ENCODE measurements at places on chromosomes 6 and 20.

DNA sequence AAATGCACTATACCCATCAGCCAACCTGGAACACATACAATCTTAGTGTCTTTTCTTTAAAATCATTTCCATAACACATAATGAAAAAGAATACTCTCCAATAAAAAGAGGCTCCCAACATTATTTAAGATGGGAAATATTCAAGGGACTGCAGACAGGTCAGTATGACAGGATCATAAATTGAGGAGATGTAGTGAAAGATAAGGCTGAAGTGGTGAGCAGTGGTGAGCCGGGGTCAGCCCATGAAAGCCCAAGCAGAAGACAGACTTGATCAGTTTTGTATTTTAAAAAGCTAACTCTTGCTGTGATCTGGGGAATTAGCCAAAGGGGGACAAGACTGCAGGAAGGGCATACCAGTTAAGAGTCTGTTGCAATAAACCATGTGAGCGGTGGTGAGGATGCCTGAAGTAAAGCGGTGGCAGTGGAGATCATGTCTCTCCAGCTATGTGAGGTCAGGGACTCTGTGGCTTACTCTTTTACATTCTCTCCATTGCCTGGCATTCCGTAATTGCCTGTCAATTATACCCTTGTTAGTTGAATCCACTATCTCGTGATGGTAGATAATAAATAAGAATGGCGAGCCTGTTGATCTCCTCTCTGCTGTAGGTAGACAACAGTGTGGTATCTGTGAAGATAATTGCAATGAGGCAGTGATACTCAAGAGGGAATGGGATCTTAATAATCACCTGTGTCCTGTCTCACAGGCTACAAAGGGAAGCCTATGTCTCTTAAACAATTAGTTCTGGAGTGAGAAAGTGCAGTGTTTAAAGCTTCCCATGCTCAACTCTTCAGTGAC, 97.4 kb downstream of the FILIP1 start:
- no peak for DNase-seq

DNA sequence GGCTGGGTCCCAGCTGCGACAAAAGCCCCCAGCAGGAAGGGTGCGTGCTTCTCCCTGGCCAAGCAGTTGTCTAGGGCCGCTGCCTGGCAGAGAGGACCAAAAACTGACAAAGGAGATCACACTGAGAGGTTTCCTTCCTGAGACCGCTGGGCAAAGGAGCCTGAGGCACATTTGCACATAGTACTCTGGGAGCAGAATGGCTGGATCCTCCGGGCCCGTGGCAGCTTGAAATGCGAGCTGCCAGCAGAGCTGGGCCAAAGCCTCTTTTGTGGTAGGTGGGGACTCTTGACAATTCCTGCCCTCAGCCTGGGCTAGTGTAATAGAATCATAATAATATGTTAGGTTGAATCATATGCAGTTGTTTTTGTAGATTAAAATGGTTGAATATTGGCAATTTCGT, 33.1 kb upstream of the RNF8 start:
- DNase-seq = no peak

DNA sequence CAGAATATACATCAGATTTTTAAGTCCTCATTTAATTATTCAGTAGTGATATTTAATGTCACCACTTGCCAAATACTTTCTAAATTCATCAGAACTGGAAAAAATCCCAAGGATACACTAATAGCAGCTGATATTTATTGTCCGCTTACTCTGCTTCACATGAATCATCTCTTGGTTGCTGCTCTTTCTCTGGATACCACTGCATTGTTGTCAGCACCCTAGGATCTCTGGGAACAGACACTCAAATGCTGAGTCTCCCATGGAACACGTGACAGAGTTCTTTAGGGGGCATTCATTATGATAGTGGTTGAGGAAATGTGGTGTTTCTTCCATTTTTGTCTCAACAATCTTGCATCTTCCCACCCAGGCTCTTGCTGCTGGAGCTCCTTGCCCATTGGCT, 318.0 kb downstream of the RFPL4B start:
- DNase-seq = no peak

- no peak for DNase-seq
Measured at GRCh38 chr6:36504982-36505381, 42.3 kb downstream of the STK38 start.

GRCh38 chr6:156543431-156543830, 233.7 kb upstream of the ARID1B start:
- DNase-seq = no peak

GRCh38 chr6:157273756-157274470, 49.4 kb downstream of the TMEM242 start:
- no peak for DNase-seq

DNA sequence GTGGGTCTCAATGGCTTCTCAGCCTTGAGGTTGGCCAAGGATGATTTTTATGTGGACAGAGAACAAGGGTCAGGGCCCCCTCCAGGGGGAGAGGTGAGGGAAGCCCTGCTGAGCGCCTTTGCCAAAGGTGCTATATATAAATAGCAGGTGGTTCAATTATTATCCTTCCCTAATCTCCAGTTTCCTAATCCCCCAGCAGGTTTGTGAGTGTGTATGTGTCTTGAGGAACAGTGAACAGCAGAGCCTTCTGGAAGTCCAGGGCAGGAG, 3.2 kb upstream of the SIRPA start:
- no peak for DNase-seq

- no peak for DNase-seq
Measured at GRCh38 chr6:157964100-157964499, 17.6 kb upstream of the SYNJ2 start.

GRCh38 chr20:37331060-37331857, 14.7 kb upstream of the SRC start:
- DNase-seq = no peak

DNA sequence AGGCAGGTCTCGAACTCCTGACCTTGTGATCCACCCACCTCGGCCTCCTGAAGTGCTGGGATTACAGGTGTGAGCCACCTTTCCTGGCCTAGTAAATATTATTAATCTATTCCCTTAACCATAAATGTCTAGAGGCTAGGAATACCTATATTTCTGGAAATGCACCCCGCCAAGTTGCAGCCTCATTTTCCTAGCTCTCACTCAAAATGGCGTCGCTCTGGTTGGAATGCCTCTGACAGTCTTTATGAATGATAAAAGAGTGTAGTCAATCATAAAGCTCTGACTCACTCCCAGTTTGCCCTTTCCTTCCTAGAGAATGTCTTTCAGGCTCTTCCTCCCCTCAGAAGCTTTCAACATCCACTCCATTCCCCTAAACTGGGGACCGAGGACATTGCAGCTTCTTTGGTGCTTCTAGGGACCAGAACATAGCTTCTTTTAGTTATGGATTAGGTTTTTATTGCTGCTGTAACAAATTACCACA, 14.1 kb upstream of the TRIM26 start:
- no peak for DNase-seq

DNA sequence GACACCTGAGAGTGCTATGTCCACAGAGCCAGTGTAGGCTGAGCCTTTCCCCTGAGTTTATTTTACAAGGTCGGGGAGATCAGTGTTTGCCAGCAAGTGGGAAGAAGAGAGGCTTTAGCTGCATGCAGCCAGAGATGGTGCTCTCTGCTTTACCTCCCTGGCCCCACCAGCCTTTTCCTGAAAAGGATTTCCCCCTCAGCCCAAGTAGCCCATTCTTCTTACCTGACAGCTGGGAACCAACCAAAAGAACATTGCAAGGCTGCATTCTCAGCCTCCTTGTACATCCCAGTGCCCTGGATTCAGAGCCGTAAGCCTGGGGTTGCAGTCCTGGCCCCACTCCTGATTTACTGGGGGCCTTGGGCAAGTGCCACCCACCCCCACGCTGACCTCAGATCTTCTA, 16.9 kb downstream of the SNPH start:
- no peak for DNase-seq

- DNase-seq = peak; percentile 96
Measured at GRCh38 chr20:62623488-62624324, 18.6 kb upstream of the SLCO4A1 start.

GRCh38 chr6:12279322-12280091, 10.7 kb upstream of the EDN1 start:
- no peak for DNase-seq

Data from HL-60 (cell line).